ENCODE measurements at places on chromosomes 2 and 18.

GRCh38 chr2:61898810-61899209, 6.7 kb upstream of the COMMD1 start:
- peak; percentile 31 for DNase-seq
- H3K4me1 ChIP-seq = no peaks in the 10 kb centered on the region
- no peaks in the 10 kb centered on the region for H3K27me3 ChIP-seq
- H3K27ac ChIP-seq = no peak overlapping the region

DNA sequence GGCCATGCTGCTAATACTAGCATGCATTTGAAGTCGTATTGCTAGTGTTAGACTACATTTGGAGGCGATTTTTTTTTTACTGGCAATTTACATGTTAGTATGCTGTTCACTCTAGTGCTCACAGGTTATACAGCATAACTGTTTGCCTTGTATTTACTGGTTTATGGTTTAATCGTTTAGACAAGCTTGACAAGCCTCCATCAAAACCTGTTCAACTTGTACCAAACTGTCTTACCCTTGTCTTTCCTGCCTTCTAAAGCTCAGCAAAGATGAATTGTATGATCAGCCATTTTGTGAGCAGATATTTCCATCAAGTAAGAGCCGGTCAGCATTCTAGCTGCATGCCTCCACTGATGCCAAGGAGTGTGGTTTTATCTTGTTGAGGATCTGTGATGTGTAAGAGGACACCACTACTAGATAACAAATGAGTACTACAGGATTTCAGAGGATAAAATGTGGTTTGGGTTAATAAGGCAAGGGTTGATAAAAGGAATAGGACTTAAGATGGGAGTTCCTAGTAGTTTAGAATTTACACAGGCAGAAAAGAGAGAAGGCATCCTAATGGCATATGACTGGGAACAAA, 68.4 kb upstream of the ITM2C start:
- peak overlapping the region; percentile 90 for H3K27ac ChIP-seq
- H3K27me3 ChIP-seq = no peaks in the 10 kb centered on the region
- no peak overlapping the region for H3K4me3 ChIP-seq
- peaks cover 6% of the 10 kb centered on the region for H3K36me3 ChIP-seq
- H3K4me1 ChIP-seq = peaks cover 26% of the 10 kb centered on the region

DNA sequence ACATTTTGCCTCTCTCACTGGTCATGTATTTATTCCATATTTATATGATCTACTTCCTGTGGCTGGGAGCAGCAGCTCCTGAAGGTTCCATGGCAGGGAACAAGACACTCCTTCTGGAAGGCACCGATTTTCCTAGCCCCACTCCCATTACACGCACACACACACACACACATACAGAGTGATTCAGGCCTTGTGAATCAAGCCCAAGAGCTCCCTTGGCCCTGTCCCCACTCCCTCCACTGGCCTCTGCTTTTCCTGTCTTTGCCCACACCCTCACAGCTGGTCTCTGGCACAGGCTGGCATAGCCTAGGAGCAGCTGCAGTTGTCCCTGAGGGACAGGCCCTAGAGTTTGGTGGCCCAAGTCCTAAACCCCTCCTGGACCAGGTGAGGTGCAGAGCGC, 201.7 kb downstream of the NAPG start:
- no peak overlapping the region for H3K27ac ChIP-seq
- H3K4me1 ChIP-seq = no peaks in the 10 kb centered on the region
- peak; percentile 53 for DNase-seq
- no peaks in the 10 kb centered on the region for H3K36me3 ChIP-seq

DNA sequence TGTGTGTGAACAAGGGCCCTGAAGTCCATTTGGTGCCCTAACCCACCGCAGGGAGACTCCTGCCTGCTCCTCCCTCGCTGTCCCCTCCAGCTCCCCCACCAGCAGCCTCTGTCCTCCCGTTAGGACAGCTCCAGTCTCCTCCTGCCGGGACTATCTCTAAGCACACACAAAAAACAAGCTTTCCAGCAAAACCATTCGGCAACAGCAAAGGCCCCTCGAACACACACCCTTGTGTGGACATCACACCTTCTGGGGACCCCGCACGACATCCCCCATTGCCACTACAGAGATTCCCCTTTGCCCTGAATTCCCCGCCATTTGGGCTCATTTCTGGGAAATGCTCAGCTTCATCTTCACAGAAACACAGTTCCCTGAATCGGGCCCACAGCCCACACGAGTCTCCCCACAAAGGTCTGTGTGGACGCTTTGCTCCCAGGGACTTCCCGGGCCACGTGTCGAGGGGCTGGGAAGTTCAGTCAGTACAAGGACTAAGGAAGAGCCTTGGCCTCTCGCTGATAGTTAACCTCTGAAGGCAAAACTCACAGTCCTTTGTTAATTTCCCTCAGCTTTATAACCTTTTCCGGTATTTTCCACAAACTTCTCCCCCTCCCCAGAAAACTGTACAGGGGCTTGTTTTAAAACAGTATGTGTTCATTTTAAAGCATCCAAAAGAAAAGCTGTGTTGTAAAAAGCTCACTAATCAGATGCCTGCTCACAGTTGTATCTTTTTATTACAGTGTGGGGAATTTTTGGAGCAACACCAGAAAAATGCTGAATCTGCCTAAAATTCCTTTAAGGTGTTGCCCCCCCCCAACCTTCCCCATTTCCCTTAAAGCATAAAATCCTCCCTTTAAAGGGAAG, 25.9 kb downstream of the SMAD7 start:
- H3K27ac ChIP-seq = peak overlapping the region; percentile 69
- H3K4me1 ChIP-seq = peaks cover 53% of the 10 kb centered on the region
- peaks cover 6% of the 10 kb centered on the region for H3K36me3 ChIP-seq
- H3K27me3 ChIP-seq = no peaks in the 10 kb centered on the region
- no peak for DNase-seq

- H3K27ac ChIP-seq = no peak overlapping the region
- no peak for DNase-seq
- no peaks in the 10 kb centered on the region for H3K36me3 ChIP-seq
- no peaks in the 10 kb centered on the region for H3K4me1 ChIP-seq
Observed at GRCh38 chr2:140604788-140605187, 1526.0 kb downstream of the LRP1B start.

All from fibroblast of lung (primary cell).